HepG2 (cell line): ENCODE measurements at places on chromosomes 13 and 19. TPM values are rescaled to one million over a fixed set of nuclear protein-coding genes. Genes with fewer than 3 reads are reported as not detected.

The PEAK3 gene
- total RNA-seq = not detected in 2 replicates

The TMEM145 gene
- 0.07 TPM in 1 of 2 replicates, not detected in the other for total RNA-seq

The IZUMO2 gene
- not detected in 2 replicates for total RNA-seq

The KLHL26 gene
- total RNA-seq = 1.7 and 3.4 TPM in 2 replicates

The BBC3 gene
- 5.8 and 8.8 TPM in 2 replicates for total RNA-seq

DNA sequence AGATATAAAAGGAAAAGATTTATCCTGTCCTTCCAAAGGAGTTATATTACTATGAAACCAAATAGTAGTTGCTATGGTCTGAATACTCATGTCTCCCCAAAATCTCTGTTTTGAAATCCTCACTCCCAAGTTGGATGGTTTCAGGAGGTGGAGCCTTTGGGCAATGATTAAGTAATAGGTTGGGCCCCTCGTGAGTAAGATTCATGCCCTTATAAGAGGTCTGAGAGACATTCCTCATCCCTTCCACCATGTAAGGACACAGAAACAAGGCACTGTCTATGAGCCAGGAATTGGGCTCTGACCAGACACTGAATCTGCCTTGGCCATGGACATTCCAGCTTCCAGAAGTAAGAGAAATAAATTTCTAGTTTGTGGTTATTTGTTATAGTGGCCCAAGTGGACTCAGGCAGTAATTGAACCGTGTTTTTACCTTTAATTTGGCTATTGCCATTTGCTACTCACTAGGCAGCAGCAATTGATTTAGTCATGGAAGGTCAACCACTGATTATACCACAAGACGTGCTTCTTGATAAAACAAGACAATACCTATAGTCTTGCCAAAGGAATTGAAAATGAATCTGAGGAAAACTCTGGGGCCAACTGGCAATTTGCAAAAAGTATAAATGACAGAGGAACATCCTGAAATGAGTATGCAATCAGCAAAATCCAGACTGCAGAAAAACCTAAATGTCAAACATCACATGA, 717.4 kb upstream of the SPRY2 start:
- H3K36me3 ChIP-seq = no peaks in the 10 kb centered on the region
- no peaks in the 10 kb centered on the region for H3K4me1 ChIP-seq
- no peak for DNase-seq
- H3K4me3 ChIP-seq = no peak overlapping the region
- H3K27me3 ChIP-seq = no peaks in the 10 kb centered on the region
- H3K27ac ChIP-seq = no peak overlapping the region

GRCh38 chr19:31517224-31518180, 168.3 kb upstream of the TSHZ3 start:
- no peak overlapping the region for H3K4me3 ChIP-seq

DNA sequence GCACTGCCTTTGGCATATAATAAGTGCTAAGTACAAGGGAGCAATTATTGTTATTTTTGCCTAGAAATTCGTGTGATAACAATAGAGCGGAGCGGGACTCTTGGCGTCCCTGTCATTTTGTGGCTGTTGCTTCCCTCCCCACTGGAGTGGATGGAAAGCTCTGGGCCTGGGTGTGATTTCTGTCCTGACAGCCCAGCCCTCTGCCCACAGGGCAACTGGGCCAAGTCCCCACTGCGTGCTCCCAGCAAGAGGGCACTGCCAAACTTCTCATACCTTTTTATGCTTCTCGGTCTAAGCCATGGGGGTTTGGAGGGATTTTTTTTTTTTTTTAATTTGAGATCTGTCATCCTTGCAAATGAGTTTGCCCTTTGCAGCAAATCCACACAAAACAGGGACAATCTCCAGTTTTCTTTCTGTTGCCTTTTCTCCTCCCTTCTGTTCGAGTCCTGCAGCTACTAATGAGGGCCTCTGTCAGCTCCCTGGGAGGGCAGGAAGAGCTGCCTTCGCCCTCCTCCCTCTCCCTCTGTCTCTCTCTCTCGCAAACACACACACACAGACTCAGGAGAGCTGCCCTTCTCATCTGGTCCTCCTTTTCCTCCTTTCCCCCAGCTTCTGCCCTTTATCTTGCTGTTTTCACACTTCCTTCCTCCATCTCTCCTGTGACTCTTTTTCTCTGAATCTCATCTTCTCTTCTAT, 103.9 kb downstream of the DNAJC15 start:
- no peak for DNase-seq
- H3K27me3 ChIP-seq = peaks cover 2% of the 10 kb centered on the region
- no peak overlapping the region for H3K27ac ChIP-seq
- no peaks in the 10 kb centered on the region for H3K36me3 ChIP-seq
- H3K4me1 ChIP-seq = no peaks in the 10 kb centered on the region
- H3K4me3 ChIP-seq = no peak overlapping the region

DNA sequence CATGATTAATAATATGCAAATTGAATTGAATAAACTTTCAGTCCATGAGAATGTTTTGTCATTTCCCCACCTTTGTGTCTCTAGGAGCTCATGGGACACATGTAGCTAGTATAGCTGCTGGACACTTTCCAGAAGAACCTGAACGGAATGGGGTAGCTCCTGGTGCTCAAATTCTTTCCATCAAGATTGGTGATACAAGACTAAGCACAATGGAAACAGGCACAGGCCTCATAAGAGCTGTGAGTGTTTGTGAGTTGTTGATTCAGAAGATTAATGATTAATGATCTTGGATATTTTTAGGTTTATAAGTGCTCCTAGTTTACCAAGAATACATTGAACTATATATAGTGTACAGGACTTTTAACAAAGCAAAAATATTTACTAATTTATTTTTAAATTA, 30.1 kb downstream of the TPP2 start:
- no peaks in the 10 kb centered on the region for H3K4me1 ChIP-seq
- peaks cover 36% of the 10 kb centered on the region for H3K36me3 ChIP-seq
- H3K27me3 ChIP-seq = no peaks in the 10 kb centered on the region
- no peak overlapping the region for H3K27ac ChIP-seq
- no peak for DNase-seq

DNA sequence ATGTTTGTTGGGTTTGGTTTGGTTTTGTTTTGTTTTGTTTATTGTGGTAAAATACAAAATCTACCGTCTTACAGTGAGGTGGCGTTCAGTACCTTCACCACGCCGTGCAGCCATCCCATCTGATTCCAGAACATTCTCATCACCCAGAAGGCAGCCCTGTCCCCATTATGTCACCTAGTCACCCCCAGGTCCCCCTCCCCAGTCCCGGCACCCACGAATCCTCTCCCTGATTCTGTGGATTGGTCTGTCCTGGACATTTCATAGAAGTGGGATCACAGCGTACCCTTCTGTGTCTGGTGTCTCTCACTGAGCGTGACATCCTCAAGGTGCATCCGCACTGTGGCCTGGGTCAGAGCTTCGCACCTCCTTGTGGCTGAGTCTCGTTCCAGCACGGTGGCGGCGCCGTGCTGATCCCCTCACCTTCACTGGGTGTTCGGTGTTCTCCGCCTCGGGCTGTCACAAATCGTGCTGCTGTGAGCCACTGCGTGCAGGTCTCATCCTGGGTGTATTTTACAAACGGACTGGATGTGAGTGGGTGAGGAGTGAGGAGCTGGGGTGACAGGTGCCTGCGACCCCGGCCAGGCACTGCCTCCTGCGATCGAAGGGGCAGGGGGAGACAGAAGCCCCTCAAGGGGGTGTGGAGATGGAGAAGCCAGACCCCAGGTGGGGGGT, 580 bp upstream of the TEKTIP1 start:
- H3K27ac ChIP-seq = no peak overlapping the region
- DNase-seq = no peak
- H3K4me3 ChIP-seq = no peak overlapping the region
- H3K27me3 ChIP-seq = no peaks in the 10 kb centered on the region

- H3K27me3 ChIP-seq = no peaks in the 10 kb centered on the region
- no peak overlapping the region for H3K4me3 ChIP-seq
- no peak for DNase-seq
- no peaks in the 10 kb centered on the region for H3K4me1 ChIP-seq
- no peaks in the 10 kb centered on the region for H3K36me3 ChIP-seq
- H3K27ac ChIP-seq = no peak overlapping the region
Measured at GRCh38 chr13:34391076-34391475, 551.0 kb upstream of the NBEA start.

DNA sequence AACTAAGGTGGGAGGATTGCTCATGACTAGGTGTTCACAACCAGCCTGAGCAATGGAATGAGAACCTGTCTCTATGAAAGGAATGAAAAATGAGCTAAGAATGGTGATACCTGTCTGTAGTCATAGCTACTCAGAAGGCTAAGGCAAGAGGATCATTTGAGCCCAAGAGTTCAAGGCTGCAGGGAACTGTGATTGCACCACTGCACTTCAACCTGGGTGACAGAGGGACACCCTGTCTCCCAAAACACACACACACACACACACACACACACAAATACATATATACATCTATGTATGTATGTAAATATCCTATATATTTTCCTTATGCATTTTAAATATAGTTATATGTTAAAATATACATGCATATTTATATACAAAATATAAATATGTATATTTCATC, 7.4 kb upstream of the ZNF433 start:
- H3K36me3 ChIP-seq = peaks cover 6% of the 10 kb centered on the region; the same call in 1 of the 2 replicates
- H3K27ac ChIP-seq = peak overlapping the region; percentile 39
- H3K4me3 ChIP-seq = no peak overlapping the region
- peaks cover 16% of the 10 kb centered on the region for H3K4me1 ChIP-seq

DNA sequence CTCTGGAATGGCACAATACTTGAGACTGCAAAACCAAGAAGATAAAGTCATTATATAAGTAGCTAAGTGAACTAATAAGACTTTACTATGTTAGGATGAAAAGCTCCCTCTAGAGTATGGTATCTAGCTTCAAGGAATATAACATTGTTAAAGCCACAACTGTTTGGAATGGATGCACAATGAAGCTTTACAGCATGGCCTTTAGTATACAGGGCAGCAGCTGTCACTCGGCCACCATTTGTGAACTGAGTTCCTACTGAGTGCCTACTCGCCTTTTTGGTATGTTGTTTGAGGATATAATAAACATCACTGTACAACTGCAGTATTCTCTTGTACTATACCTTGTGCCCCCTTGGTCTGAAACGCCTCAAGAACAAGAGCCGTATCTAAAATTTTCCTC, 6.8 kb downstream of the ALG5 start:
- peaks cover 11% of the 10 kb centered on the region for H3K4me1 ChIP-seq
- DNase-seq = no peak
- no peak overlapping the region for H3K4me3 ChIP-seq
- H3K36me3 ChIP-seq = peaks cover 27% of the 10 kb centered on the region
- no peaks in the 10 kb centered on the region for H3K27me3 ChIP-seq
- no peak overlapping the region for H3K27ac ChIP-seq

DNA sequence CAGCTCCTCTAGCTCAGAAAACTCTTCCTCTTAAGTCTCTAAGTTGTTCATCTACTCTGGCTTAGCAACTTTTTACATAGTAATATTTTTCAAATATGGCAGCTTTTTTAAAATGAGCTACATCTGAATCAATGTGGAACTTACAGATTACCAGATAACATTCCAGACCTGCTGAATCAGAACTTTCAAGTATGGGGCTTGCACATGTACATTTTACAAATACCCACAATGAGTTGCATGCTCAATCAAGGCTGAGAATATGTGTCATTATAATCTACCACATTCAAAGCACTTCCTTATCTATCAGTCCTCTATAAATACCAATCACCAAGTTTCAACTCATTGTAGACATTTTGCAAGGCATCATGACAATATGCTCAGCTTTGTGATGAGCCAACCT, 383.1 kb downstream of the FGF14 start:
- no peak for DNase-seq
- no peak overlapping the region for H3K27ac ChIP-seq
- H3K4me3 ChIP-seq = no peak overlapping the region
- H3K27me3 ChIP-seq = no peaks in the 10 kb centered on the region
- H3K36me3 ChIP-seq = no peaks in the 10 kb centered on the region

DNA sequence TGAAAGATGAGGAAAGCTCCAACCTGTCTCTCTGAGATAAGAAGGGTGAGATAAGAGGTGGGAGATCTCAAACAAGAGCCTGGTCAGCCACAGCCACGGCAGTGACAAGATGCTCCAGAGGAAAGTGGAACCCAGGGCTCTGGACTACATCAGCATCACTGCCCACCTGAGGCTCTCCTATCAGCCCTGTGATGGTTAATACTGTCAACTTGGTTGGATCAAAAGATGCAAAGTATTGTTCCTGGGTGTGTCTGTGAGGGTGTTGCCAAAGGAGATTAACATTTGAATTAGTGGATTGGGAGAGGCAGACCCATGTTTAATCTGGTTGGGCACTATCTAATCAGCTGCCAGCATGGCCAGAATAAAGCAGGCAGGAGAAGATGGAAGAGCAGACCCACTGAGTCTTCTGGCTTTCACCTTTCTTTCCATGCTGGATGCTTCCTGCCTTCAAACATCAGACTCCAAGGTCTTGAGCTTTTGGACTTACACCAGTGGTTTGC, 476.6 kb upstream of the NBEA start:
- no peaks in the 10 kb centered on the region for H3K27me3 ChIP-seq
- H3K27ac ChIP-seq = no peak overlapping the region
- H3K4me3 ChIP-seq = no peak overlapping the region
- no peaks in the 10 kb centered on the region for H3K4me1 ChIP-seq
- H3K36me3 ChIP-seq = no peaks in the 10 kb centered on the region

- DNase-seq = no peak
- H3K36me3 ChIP-seq = no peaks in the 10 kb centered on the region
- H3K4me1 ChIP-seq = no peaks in the 10 kb centered on the region
- no peak overlapping the region for H3K27ac ChIP-seq
- H3K4me3 ChIP-seq = no peak overlapping the region
Measured at GRCh38 chr13:77423296-77423695, 96.4 kb upstream of the MYCBP2 start.

GRCh38 chr13:46097015-46097414, 7.8 kb downstream of the CPB2 start:
- H3K4me3 ChIP-seq = no peak overlapping the region
- H3K36me3 ChIP-seq = peaks cover 14% of the 10 kb centered on the region
- no peak overlapping the region for H3K27ac ChIP-seq

GRCh38 chr19:56319991-56320390, 5.4 kb upstream of the ZSCAN5A start:
- no peak for DNase-seq
- no peak overlapping the region for H3K27ac ChIP-seq
- H3K27me3 ChIP-seq = no peaks in the 10 kb centered on the region; the same call in 1 of the 2 replicates
- no peak overlapping the region for H3K4me3 ChIP-seq

- DNase-seq = no peak
- H3K36me3 ChIP-seq = no peaks in the 10 kb centered on the region
- H3K4me3 ChIP-seq = peak overlapping the region; percentile 70
Measured at GRCh38 chr19:4638317-4638716, 999 bp upstream of the TNFAIP8L1 start.

DNA sequence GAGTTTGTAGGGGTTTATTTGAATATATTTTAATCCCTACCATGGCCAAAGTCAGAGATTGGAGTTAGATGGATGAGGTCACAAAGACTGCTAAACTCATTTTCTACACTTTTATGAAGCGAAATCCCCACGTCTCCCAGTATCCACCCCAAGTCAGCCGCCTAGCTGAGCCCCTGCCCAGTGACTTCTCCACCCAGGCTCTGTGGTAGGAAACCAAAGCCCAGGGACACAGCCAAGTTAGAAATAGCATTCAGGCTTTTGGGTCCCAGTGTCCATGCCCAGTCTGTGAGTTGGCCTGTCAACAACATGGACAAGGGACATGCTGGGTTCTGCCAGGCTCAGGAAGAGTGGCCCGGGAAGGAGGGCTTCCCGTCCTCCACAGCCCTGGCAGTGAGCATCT, 474.0 kb downstream of the FOXO1 start:
- no peak for DNase-seq
- no peak overlapping the region for H3K27ac ChIP-seq
- no peaks in the 10 kb centered on the region for H3K36me3 ChIP-seq

GRCh38 chr19:11729586-11729985, 9.2 kb downstream of the ZNF823 start:
- no peak for DNase-seq
- H3K27ac ChIP-seq = no peak overlapping the region
- H3K36me3 ChIP-seq = peaks cover 16% of the 10 kb centered on the region; the same call in 2 of the 3 replicates
- no peaks in the 10 kb centered on the region for H3K27me3 ChIP-seq

GRCh38 chr19:14835011-14835410, at the start of the genes OR7A5 and OR7C1:
TSS of gene OR7A5 (minus strand) at chr19:14835185. CDS start at chr19:14828241, 6,944 bp downstream.
TSS of gene OR7C1 (minus strand) at chr19:14835185. CDS start at chr19:14800136, 35,049 bp downstream.
- no peaks in the 10 kb centered on the region for H3K4me1 ChIP-seq
- no peaks in the 10 kb centered on the region for H3K36me3 ChIP-seq
- H3K27me3 ChIP-seq = no peaks in the 10 kb centered on the region
